ENCODE measurements at places on chromosomes 4 and X.

GRCh38 chr4:46839128-46839527, 69.9 kb downstream of the COX7B2 start:
- DNase-seq, result no peak

GRCh38 chrX:72273718-72274117, 3.3 kb downstream of the RPS4X start:
- DNase-seq, result no peak

DNA sequence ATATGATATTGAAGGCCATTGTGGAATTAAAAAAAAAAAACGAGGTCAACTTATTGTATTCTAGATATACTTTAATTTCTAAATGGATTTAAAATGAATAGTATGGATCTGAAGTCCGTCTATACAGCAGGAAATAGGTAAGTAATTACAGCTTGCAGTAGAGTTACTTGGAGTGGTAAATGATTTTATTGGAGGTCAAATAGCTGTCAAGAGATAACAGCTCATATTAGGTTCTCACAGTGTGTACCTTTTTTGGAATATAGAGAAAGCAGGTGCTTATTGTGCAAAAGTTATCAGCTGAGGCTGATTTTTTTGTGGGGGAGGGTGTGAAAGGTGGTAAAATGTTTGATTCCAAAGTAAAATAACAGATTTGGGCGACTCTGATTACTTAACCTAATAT, 17.7 kb downstream of the UPRT start:
- DNase-seq, result no peak

DNA sequence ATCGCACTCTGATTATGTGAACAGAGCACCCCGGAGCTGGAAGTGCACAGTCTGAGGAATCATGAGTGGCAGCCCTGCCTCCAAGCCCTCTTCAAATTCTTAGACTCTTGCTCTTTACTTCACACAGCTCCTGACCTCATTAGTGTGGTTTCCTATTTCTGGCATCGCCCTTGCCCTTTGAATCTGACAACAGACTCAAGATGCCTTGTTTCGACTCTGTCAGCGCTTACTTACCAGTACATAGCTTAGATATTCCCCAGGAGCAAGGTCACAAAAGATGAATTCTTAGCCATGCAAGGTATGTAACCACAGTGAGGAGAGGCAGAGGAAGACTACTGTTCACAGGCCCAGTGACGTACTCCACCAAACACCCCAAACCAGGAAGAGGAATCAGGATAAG, 167.2 kb downstream of the KDR start:
- no peak for DNase-seq

GRCh38 chrX:113124693-113125092, 284.1 kb upstream of the AMOT start:
- DNase-seq, result no peak

- DNase-seq, result no peak
Observed at GRCh38 chrX:100512471-100512870, 72.3 kb upstream of the TNMD start.

DNA sequence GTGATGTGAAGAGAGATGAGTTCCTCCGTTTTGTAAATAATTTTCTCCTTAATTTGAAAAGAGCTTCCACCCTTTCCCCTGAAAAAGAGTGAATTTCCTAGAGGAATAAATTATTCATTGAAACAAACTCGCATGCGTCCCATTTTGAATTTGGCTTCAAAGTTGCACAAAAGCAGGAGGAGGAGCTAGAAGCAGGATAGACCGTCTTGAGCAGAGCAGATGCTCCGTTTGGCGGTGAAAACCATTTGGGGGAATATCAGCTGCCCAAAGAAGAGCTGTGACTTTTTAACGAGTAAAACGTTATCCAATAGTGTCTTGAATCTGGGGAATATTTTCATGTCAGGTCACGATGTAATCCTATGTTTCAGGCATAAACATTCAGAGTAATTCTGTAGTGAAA, 42.0 kb downstream of the FAM149A start:
- no peak for DNase-seq

- no peak for DNase-seq
Observed at GRCh38 chr4:99166544-99166943, 22.4 kb upstream of the ADH4 start.

DNA sequence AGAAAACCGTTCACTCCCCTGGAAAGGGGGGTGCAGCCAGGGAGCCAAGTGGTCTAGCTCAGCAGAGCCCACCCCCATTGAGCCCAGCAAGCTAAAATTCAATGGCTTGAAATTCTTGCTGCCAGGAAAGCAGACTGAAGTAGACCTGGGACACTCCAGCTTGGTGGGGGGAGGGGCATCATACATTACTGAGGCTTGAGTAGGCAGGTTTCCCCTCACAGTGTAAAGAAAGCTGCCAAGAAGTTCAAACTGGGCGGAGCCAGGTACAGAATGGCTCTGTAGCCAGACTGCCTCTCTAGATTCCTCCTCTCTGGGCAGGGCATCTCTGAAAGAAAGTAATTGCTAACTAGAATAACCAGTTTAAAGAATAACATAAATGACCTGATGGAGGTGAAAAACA, 372.3 kb upstream of the F9 start:
- no peak for DNase-seq

DNA sequence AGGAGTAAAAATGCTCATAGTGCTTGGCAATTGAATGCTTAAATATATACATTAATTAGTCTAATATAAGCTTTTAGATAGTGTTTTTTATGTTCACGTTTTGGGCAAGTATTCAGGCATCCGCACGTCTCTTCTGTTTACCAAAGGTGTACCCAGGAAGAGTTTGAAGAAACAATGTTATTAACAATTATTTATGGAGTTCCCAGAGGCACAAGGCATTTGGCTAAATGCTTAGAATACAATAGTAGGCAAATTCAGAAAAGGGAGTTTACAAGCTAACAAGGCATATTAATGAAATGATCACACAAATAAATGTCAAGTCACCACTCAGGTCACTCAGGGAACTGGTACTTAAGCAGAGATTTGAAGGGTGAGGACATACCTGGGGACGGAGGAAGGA, 294.8 kb downstream of the TENM3 start:
- DNase-seq, result no peak

- no peak for DNase-seq
Observed at GRCh38 chr4:16695896-16696295, 202.5 kb downstream of the LDB2 start.

- no peak for DNase-seq
Observed at GRCh38 chr4:55561889-55562288, 15.2 kb upstream of the CLOCK start.

DNA sequence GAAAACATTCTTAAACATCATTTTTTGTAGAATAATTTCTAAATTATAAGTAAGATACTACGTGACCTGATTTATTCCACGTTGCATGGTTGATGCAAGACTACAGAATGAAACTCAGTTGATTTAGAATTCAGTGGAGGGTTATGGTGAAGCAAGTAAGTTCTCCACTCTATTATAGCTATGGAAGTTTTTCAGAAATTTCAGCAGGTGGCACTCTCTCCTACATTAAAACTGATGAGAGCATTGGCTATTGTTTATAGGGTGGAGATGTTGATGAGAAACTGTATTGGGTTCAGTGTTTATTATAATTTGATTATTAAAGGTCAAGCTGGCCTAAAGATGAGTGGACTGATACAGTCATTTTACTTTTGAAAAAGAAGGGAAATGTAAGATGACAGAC, 88.0 kb downstream of the FNIP2 start:
- peak; percentile 2 for DNase-seq

GRCh38 chrX:24149351-24150050, at the start of gene ZFX:
Gene ZFX (plus strand): TSS chrX:24149729. CDS start chrX:24172743, 23,014 bp downstream.
- no peak for DNase-seq

DNA sequence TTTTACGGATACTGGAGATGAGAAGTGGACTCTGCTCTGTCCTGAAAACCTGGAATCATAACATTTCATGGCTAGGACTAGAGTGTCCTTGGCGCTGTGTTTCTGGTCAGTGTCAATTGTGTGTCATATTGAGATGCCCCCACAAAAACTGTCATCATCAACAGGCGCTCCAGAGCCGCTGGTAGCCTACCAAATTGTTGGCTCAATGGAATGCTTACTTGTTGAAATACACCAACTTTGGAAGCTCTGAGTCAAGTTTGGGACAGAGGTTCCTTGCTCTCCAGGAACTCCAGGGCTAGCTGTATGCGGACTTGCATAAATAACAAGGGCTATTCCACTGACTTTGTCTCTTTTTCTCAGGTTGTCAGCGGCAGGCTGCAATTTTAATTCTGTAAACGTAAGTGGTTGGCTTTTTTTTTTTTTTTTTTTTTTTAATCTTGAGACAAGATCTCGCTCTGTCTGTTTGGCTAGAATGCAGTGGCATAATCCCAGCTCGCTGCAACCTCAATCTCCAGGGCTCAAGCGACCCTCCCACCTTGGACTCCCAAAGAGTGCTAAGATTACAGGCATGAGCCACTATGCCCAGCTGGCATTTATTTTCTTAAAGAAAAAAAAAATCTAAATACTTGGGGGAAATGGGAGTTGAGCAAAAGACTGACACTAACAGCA, 871 bp upstream of the HPGD start:
- no peak for DNase-seq

GRCh38 chr4:76836860-76837562, 60.9 kb downstream of the SOWAHB start:
- DNase-seq, result no peak

GRCh38 chrX:12411831-12412230, 273.6 kb downstream of the FRMPD4 start:
- no peak for DNase-seq

DNA sequence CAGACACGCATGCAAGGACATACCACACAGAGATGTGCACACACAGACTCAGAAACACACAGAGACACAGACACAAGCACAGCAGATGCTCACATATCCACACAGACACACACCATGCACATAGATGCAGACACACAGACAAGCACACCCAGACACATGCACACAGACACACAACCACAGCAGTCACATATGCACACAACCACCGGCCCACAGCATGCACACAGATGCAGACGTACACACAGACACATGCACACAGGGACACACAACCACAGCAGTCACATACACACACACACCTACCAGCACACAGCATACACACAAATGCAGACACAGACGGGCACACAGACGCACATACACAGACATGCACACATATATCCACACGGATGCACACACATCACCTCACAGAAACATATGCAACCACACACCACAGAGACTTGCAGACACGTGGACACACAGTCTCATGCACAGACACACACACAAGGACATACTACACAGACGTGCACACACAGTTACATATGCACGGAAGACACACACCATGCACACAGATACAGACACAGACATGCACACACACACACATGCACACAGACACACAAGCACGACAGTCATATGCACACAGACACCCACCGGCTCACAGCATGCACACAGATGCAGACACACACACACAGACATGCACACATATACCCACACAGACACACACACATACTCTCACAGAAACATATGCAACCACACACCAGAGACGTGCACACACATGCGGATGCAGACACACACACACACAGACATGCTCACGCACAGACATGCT, 25.2 kb upstream of the SLC25A6 start:
- no peak for DNase-seq

- no peak for DNase-seq
Observed at GRCh38 chrX:85024044-85024443, 20.4 kb downstream of the APOOL start.

GRCh38 chr4:21709031-21709430, 239.5 kb downstream of the KCNIP4 start:
- no peak for DNase-seq

DNA sequence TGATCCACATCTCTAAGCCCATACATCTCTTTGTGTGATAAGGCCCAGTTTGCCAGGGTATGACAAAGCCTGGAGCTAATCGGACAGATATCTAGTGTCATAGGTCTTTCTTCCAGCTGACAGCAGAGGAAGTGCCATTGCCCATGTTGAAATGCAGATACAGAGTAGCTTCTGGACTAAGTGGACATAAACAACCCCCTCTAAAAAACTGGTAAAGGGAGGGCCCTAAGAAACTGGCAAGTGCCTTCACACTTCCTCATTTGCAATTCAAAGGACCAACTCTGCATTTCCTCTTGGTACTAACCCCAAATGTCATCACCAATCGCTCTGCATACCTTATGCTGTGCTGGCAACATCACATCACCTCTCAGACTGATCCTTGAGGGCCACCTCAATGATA, 20.8 kb downstream of the ARHGEF6 start:
- DNase-seq, result no peak

DNA sequence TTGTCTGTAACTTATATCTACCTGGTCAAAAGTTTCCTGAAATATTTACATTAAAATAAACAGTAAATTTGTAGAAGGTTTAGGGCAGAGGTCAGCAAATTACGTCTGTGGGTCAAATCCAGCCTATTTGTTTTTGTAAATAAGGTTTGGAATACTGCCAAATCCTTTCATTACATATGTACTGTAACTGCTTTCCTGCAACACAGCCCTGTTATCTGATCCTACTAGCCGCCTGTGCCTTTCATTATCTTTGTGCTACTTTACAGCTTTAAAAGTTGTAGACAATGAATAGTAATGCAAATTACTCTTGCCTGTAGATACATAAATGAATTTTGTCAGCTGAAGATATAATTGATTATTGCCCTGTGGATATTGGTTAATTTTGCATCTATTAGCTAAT, 369.6 kb upstream of the SLC7A11 start:
- DNase-seq, result no peak

DNA sequence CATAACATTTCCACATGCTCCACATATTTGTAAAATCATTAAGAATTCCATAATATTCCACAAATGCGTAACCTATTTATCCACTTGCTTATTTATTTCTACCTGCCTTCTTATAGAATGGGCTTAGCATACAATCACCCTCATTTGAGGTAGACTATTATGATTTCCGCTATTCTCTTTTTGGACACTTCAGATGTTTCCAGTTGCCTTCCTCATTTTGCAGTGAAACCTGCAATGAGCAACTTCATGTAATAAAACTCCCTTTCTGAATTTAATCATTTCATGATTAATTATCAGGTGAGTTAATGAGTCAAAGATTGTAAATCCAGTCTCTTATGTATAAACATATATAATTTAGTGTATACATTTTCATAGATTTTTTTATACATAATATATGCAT, 58.0 kb downstream of the PPP3CA start:
- no peak for DNase-seq
